ENCODE measurements at places on chromosomes 1 and 21.

- DNase-seq = no peak
These were observed 1.4 kb upstream of the PODN start for GRCh38 chr1:53060579-53060978.

DNA sequence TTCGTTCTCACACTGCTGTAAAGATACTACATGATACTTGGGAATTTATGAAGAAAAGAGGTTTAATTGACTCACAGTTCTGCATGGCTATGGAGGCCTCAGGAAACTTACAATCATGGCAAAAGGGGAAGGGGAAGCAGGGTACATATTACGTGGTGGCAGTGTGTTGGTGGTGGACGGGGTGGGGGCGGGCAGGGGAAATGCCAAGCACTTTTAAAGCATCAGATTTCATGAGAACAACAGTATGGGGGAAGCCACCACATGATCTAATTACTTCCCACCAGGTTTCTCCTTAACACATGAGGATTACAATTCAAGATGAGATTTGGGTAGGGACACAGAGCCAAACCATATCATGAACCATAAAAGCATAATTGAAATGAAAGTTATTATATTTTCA, 88.5 kb downstream of the UBE2U start:
- no peak for DNase-seq

DNA sequence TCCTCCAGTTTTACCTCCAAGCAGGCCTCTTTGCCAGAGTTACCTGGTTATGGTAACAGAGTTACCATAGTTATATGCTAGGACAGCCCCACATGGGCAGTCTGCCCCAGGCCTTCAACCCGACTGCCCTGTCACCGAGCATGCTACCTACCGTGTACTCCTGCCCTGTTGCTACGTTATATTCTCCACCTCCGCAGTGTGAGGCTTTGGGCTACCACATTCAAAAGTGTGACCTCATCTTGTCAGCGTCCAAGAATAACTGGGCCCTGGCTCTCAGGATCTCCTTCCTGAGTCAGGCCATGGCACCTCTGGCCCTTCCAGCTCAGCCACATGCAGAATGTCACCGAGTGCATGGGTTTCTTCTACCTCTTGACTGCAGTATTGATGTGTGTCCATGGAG, 8.9 kb downstream of the MAPKAPK2 start:
- no peak for DNase-seq

DNA sequence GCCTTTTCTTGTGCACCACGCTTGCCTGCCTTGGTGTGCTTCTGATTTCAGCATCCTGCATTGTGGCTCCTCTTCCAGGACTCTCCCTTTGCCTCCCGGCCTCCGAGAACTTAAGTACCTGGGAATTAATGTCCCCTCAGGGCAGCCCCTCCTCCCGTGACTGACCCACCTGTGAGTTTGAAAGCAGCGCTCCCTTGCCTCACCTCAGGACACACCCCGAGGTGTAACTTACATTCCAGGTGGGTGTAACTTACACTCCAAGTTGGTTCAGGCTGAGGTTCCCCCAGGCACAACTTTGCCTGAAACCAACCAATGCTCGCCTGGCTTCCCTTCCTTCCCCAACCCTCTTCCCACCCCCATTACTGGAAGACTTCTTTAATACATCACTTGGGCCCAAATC, 161.4 kb downstream of the KAZN start:
- DNase-seq = no peak

- peak; percentile 78 for DNase-seq
These were observed 125.9 kb downstream of the RHOU start for GRCh38 chr1:228860911-228861831.

GRCh38 chr1:113101588-113101987, 28.6 kb downstream of the LRIG2 start:
- no peak for DNase-seq

- DNase-seq = no peak
These were observed 12.9 kb downstream of the MORN1 start for GRCh38 chr1:2378441-2378851.

DNA sequence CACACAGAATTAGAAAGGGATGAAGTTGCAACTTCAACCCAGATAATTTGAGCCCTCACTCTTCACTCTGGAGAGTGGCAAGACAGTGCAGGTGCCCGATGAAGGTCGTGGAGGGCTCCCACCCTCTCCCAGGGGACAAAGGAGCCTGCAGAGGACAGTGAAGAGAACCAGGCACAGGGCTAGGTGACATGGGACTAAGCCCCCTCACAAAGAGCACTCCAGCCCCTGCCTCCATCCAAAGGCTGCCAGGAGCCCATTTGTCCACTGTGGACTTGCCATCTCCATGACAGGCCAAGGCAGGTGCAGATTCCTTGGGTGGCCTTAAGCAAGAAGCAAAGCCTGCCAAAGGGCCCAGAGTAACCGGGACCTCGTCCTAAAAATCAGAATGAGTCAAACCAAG, 15.1 kb downstream of the ERRFI1 start:
- DNase-seq = no peak

GRCh38 chr1:213070406-213070805, 19.4 kb downstream of the RPS6KC1 start:
- peak; percentile 12 for DNase-seq

- DNase-seq = no peak
These were observed 144.1 kb downstream of the TNR start for GRCh38 chr1:175599212-175599705.

- peak; percentile 47 for DNase-seq
These were observed 58.4 kb upstream of the COL6A1 start for GRCh38 chr21:45923146-45923545.

- no peak for DNase-seq
These were observed 5.0 kb downstream of the SYT11 start for GRCh38 chr1:155864393-155864792.

DNA sequence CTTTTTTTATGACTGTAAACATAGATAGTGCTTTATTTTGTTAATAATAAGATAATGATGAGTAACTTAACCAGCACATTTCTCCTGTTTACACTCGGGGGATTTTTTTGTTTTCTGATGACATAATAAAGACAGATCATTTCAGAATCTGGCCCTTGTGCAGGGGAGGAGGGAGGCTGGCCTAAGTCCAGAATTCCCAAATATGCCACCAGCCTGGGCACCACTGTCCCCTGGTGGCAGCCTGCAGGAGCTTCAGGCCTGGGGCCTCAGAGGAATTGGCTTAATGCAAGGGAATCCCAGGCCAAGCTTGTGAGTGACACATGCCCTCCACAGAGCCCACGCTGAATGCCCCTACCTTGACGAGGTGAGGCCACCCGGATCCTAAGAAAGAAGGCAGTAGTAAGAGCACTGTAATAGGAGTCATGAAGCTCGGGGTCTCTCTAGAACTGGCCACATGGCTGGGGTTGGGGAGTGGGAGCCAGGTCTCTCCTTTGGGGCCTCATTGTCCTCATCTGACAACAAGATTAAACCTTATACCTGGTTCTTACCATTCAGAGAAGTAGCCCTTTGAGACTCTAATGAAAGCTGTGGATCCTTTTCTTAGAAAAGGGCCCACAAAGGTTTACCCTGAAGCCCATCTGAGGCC, 24.1 kb downstream of the ETNK2 start:
- peak; percentile 50 for DNase-seq

DNA sequence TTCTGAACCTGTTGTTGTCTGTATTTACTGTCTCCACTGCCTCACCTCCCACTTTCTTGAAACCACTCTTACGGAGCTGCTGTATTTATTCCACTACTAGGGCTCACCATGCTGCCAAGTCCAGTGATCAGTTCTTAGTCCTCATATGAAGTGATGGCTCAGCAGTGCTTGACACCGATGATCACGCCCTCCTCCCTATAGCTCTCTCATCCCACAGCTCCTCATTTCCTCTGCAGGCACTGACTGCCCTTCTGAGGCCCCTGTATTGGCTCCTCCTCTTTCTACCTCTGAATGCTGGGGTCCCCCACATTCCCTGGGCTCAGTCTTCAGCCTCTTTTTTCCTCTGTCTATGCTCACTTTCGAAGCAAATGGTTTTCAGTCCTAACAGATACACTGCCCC, 3.4 kb downstream of the CLCA1 start:
- no peak for DNase-seq

GRCh38 chr21:37546949-37547614, 180.5 kb downstream of the DYRK1A start:
- no peak for DNase-seq

GRCh38 chr1:164511001-164511705, 47.8 kb upstream of the PBX1 start:
- DNase-seq = no peak

DNA sequence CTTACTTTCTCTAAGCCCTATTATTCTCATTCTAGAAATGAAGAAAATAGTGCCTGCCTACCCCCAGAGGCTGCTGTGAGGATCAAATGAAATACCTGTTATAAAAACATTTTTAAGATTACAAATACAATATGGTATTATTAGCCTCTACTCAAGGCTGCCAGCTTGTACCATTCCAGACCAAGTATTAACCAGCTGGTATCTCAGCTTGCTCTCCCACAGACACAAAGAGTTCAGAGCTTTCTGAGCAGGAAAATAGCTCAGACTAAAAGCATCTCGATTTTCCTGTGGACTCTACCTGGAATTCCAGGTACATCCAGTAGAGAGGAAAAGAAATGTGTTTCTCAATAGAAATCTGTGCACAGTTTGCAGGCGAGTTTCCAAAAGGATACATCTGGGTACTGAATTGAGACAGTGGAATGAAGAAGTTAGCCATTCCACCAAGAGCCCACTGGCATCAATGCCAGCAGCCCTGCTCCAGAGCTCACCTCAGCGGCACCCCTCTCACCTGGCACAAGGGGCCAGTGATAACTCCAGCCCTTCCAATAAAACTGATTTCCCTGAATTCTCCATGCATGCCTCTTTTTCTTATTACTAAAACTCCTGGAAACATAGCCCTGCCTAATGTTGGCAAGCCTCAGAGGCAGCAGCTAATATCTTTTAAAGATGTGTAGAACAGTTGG, 31.0 kb downstream of the TGFBR3 start:
- DNase-seq = no peak

DNA sequence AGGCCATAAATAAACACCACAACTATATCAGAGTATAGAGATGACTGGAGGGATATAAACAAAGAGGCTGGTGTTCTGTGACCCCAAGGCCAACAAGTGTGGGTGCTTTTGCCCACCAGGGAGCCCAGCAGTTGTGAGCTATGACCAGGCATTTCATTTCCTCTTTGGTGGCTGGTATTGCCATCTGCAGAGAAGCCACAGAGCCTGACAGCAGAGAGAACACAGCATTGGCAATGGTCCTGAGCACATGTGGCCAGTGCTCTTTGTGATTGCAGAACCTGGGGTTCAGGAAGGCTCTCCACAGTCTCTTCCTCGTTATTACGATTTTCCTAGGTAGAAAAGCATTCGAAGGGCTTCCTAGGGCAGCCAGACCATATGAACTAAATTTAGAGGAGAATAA, 112.3 kb downstream of the TM2D1 start:
- no peak for DNase-seq

- no peak for DNase-seq
These were observed 107.6 kb downstream of the TSEN15 start for GRCh38 chr1:184158896-184159681.

DNA sequence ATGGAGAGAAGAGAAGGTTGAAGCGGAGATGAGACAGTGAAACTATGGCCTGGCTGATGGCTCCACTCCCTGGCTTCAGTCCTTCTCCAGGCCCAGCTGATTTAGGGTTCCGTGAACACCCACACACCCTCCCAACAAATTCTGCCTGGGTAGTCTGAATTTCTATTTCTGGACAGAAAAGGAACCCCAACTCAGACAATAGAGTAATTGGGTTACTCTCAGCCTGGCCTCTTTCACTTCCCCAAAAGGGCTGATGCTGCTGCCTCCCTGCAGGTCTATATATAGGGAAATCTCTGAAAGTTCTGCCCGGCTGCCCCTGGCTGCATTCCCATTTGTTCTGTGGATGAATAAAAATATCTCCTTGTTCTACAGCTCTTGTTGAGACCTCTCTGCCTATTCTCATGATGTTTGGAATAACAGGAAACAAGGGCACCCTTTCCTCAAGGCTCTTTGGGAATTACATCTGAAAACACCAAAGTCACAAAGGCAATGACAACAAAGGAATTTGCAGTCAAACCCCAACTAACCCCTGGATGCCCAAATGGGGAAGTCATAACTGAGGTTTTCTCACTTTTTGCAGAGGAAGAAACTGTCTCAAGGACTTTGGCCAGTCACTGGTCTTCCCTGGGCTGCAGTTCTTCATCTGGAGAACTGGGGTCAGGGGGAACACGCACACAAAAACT, 11.4 kb upstream of the ZSCAN20 start:
- no peak for DNase-seq

- no peak for DNase-seq
These were observed 74.6 kb downstream of the RASAL2 start for GRCh38 chr1:178168536-178168935.

GRCh38 chr21:41494242-41494641, 13.7 kb downstream of the TMPRSS2 start:
- DNase-seq = no peak

DNA sequence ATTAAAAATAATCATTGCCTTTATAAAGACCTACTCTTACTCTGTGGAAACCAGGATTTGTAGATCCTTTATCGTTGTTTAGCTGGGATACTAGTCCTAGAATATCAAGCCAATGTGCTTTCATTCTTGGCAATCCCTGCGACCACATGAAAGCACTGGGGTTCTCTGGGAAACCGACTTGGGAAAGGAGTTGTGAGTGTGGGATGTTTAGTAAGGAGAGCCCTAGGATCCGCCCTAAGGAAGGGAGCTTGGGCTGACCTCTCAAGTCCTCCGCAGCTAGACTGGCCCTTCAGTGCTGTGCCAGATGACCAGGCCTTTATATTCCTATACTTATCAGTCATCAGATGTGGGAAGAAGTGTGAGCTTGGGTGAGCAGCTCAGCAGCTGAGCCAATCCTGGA, 5.2 kb upstream of the KRTAP19-8 start:
- DNase-seq = no peak

- no peak for DNase-seq
These were observed 17.3 kb upstream of the KLF17 start for GRCh38 chr1:44101328-44101727.

DNA sequence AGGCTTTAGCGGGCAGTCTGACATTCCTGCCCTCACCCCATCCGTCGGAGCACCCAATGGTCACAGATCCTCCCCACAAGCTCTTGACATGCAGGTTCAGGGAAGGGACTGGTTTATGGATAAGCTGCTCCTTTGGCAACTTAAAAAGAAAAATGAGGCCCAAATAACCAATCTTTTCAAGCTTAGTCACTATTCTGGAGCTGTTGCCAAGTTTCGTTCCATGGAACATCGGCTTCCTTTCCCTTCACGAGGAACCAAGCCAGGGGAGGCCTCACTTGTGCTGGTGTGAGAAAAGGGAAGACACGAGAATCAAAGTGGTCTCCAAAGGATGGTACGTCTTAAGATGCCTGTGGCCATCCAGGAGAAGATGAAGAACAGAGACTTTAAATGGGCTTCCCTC, 46.1 kb upstream of the LPAR3 start:
- DNase-seq = no peak

DNA sequence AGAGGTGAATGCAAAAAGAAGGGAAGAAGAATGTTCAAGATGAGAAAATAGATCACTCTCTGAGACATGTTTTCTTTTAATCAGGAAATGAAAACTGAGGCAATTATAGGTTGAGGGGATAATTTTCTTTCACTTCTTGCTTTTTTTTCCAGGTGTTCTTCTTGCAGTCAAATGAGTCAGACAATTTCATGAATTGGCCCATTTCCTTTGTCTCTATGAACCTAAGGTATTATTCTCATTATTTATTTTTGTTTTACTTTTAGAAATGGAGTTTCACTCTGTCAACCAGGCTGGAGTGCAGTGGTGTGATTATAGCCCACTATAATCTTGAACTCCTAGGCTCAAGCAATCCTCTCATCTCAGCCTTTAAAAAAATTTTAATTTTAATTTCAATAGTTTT, 3.5 kb upstream of the VASH2 start:
- DNase-seq = no peak

Measured in NCI-H226 (cell line).